Cardiac fibroblast (primary cell): ENCODE measurements at places on chromosomes 4 and X.

DNA sequence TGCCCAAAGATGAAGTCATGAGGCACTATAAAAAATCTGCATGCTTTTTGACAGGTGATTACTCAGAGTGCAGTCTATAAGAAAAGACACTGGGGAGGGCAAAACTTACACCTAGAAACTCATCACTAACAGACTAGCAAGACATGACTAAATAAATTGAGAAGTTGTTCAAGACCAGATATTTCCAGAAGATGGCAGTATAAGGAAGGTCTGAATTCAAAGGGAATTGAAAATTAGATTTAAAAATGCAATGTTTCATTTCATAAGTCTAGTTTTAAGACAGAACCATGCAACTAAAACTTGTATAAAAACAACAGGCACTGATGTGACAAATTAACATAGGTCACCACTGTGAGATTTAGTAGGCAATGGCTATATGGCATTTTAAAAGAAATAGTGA, 232.5 kb upstream of the POF1B start:
- peak; percentile 22 for DNase-seq

DNA sequence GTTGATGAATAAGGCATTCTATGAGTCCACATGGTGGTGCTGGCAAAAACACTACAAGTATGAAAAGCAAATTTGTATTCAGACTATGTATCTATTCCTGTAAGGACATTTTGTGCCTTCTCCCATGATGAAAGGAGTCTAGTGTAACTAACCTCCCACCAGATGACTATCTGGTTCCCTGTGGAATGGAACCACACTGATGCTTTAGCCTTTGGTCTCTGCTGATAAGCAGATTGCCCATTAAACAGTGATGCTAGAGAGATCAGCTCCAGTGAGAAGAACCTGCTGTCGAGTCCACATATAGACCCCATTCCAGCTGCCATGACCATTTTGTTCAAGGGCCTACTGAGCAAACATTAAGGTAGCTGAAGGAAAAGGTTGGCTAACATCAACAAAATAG, 10.5 kb upstream of the THOC2 start:
- DNase-seq: no peak

DNA sequence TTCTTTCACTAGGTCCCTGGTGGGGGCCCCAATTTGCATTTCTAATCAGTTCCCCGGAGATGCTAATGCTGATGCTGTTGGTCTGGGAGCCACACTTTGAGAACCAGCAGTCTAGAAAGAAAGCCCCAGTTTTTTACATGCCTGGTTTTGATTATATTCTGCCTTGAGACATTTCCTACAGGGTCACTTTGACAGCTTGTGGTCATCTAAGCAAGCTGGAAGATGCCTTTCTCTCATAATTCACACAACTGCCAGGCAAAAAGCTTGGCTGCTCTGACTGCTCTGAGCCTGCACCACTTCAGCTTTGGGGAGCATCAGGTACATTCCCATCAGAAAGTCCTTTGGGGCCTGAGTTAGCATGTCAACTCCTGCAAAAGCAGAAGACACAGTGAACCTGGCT, 5.9 kb upstream of the PLAC1 start:
- DNase-seq: no peak

- no peak for DNase-seq
Measured at GRCh38 chrX:1911401-1912128, 296.7 kb downstream of the ASMT start.

GRCh38 chrX:72348247-72348979, 42.7 kb upstream of the CITED1 start:
- DNase-seq: no peak

DNA sequence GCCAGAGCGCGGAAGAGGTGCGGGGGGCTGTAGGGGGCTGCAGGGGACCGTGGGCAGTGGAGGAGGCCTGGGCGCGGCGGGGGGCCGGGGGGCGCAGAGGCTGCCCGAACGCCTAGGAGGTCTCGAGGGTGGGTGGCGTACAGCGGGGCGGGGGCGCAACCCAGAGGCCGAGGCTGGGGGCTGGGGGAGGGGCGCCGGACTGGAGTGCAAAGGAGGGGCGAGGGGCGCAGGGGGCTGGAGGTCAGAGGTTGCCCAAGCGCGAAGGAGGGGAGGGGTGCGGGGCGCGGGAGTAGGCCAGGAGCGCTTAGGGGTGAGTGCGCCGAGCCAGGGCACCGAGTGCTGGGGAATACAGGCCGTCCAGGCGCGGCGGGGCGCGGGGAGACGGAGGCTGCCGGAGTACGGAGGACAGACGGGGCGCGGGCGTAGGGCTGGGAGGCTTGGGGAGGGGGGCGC, 255 bp downstream of the GYG2 start:
- no peak for DNase-seq
